ENCODE measurements at places on chromosomes 7 and 10.

DNA sequence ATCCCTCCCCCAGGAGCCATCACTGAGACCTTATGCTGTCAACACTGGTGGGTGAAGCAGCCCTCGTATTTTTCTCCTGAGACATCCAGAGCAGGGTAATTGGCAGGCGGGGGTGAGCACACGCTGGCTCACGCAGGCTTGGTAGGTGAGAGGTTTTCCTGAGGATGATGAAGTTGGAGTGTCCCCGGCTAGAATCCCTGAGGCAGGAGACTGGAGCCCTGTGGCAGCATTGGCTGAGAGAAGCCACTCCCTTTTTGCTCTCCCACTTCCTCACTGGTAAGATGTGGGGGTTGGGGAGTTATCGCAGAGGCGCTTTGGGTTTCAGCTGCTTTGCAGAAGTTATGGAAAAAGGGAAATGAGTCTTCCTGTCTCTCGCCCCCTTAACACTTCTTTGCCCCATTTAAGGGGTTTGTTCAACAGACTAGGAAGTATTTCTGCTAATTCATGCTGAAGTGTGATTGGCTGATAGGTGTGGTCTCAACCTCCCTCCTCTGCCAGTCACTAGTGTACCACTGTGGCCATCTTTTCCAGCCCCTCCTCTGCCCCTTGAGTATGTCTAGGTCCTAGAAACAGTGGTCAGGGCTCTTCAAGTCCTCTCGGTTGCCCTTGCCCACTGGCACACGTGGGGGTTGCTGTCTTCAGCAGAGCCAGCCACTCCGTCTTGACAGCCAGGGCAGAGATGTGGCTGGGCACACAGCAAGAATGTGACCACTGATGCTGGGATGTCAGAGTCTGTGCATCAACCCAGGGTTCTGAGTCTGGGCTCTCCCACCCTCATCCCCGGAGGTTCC is 5.7 kb downstream of the ARPC1B start:
- peaks cover 96% of the 10 kb centered on the region for H3K4me1 ChIP-seq
- no peaks in the 10 kb centered on the region for H3K36me3 ChIP-seq
- no peaks in the 10 kb centered on the region for H3K27me3 ChIP-seq
- peak overlapping the region; percentile 47 for H3K4me3 ChIP-seq
- H3K27ac ChIP-seq = peak overlapping the region; percentile 97

DNA sequence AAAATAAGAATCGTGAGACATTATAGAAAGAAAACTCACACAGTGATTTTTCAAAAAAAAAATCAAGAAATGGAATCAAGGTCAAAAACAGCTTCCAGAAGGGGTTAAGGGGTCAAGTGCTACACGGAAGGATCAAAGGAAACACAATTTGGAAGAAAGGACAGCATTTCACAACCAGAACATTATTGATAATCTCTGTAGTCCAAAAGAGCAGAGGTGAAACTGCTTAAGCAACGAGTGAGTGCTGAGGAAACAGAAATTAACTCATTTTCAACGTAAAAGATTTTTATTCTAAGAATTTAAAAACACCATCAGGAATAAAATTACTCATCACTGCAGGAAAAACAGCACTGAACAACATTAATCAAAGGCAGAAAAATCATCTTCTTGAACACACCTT is 23.5 kb downstream of the MINDY3 start:
- no peak for DNase-seq
- no peak overlapping the region for H3K4me3 ChIP-seq
- peaks cover 16% of the 10 kb centered on the region for H3K36me3 ChIP-seq
- no peaks in the 10 kb centered on the region for H3K4me1 ChIP-seq

DNA sequence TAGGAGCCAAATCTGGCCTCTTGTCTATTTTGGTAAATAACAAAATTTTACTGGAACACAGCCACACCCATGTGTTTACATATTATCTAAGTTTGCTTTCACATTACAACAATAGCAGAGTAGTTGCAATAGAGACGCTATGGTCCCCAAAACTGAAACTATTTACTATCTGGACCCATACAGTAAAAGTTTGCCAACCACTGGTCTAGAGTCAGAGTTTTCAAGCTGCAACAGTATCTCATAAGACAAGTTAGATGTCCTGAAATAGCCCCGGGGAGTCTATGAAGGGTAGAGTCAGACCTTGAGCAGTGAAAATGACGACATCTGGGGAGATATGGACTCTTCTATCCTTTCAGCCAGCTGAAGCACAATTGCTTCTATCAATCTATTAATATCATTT is 74.2 kb downstream of the CTNNA3 start:
- DNase-seq = no peak
- no peaks in the 10 kb centered on the region for H3K36me3 ChIP-seq
- H3K4me3 ChIP-seq = no peak overlapping the region
- H3K27me3 ChIP-seq = no peaks in the 10 kb centered on the region
- H3K27ac ChIP-seq = no peak overlapping the region

DNA sequence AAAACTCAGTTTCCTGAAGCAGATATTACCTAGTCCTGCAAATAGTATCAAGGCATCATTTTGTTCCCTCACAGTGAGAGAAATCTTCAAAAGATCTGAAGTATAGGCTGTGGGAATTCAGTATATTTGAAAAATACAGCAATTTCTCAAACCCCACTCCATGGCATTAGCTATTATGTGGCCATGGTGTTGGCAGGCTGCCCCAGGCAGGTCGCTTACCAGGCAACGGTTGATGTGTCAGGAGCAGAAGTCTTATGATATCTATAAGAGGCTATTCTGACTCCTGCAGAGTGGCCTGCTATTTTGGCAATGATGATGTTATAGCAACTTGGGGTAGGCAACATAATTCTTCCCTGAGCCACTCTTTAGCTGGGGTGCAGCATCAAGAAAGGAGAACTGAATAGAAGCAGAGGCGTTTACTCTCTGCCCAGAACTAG is 187.9 kb downstream of the PLXDC2 start:
- H3K27me3 ChIP-seq = no peaks in the 10 kb centered on the region
- peaks cover 12% of the 10 kb centered on the region for H3K4me1 ChIP-seq
- DNase-seq = peak; percentile 75
- peak overlapping the region; percentile 96 for H3K27ac ChIP-seq

DNA sequence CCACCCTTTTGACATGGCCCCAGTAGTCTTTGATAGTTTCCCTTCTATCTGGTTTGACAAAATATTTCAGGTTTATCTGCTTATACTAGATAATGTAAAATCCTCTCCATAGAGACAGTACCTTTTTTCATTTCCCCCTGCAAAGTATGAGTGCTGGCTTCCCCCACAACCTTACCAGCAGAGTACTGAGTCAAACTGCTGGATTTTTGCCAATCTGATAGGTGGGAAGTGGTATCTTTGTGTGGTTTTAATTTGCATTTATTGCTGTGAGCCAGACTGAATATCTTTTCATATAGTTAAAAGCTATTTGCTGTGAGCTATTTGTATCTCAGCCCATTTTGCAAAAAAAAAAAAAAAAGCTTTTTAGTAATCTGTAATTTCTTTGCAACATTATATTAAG is 32.1 kb upstream of the HECTD2 start:
- no peaks in the 10 kb centered on the region for H3K36me3 ChIP-seq
- H3K4me1 ChIP-seq = no peaks in the 10 kb centered on the region
- no peak for DNase-seq
- no peak overlapping the region for H3K4me3 ChIP-seq
- no peaks in the 10 kb centered on the region for H3K27me3 ChIP-seq

DNA sequence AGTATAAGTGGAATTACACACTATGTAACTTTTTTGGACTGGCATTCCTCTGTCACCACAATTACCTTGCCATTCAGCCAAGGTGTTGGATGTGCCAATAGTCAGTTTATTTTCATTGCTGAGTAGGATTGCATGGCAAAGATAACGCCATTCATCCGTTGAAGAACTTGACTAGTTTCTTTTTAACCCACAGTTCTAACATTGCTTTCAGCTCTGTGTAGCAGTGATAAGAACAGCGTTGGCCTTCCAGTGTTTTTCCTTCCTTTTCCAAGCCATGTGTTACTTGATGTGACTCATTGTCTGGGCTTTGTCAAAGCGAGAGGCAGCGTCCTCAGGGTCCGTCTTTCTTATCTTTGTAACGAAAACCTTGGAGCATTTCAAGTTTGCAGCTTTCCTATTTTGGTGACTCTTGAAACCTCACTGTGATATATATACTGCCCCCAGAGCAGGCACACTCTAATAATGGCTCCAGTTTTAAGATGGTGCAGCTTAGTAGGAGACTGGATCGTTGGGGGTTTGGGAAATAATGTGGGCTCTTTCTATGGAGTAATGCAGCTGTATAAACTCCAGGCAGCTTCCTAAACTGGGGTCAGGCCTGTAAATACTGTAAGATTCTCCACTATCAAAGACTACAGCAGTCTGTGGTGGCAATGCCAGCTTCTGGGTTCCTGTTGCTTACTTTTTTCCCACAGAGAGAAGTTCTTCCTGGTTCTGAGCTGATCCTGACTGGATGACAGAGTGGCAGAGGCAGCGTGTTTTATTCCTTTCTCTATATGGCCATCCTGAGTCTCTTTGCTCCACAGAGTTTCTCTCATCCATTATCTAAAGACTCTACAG is 41.7 kb downstream of the AKR1E2 start:
- no peak for DNase-seq
- H3K4me3 ChIP-seq = no peak overlapping the region
- no peaks in the 10 kb centered on the region for H3K4me1 ChIP-seq

DNA sequence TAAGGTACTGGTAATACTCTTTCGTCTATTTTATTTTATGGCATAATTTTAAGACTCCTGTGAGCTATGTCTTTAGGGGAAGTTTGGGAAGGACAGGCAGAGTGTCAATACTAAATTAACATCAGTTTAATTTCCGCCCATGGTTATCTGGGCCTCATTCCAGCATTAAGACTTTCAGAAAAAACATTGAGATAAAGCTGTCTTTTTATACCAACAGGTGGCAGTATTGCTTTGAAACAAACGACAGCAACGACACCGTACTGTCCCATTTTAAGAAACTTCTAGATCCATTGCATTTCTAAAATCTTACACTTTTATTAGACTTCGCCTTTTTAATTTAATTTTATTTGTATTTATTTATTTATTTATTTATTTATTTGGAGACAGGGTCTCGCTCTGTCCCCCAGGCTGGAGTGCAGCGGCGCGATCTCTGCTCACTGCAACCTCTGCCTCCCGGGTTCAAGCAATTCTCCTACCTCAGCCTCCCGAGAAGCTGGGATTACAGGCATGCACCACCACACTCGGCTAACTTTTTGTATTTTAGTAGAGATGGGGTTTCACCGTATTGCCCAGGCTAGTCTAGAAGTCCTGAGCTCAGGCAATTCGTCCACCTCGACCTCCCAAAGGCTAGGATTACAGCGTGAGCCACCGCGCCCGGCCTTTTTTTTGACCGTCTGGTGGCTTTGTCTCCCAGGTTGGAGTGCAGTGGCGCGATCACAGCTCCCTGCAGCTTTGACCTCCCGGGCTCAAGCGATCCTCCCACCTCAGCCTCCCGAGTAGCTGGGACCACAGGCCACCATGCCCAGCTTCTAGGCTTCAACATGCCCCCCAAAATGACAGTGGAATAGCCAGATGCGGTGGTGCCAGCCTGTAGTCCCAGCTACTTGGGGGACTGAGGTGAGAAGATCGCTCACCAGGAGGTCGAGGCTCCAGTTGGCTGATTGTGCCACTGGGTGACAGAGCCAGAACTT is 78.7 kb upstream of the C1GALT1 start:
- H3K4me3 ChIP-seq = no peak overlapping the region
- DNase-seq = peak; percentile 64
- H3K4me1 ChIP-seq = peaks cover 10% of the 10 kb centered on the region
- H3K27me3 ChIP-seq = no peaks in the 10 kb centered on the region

DNA sequence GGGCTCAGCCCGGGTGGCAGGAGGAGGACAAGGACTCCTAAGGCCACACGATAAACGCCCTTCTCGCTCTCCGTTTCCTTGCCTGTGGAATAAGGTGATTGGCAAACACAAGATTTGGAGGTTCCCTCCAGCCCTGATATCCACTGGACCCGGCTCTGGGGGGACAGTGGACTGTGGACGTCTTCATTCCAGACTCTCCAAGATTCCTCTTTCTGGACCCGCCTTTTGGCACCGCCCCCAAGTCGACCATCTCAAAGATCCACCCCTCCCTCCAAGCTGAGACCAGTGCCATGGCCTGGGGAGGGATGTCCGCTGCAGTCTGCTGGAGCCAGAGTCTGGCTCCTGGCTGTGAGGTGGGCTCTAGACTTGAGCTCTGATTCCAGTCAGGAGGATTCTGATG is 23.6 kb downstream of the ZNF783 start:
- H3K36me3 ChIP-seq = no peaks in the 10 kb centered on the region
- no peak overlapping the region for H3K27ac ChIP-seq
- peak overlapping the region; percentile 81 for H3K4me3 ChIP-seq

DNA sequence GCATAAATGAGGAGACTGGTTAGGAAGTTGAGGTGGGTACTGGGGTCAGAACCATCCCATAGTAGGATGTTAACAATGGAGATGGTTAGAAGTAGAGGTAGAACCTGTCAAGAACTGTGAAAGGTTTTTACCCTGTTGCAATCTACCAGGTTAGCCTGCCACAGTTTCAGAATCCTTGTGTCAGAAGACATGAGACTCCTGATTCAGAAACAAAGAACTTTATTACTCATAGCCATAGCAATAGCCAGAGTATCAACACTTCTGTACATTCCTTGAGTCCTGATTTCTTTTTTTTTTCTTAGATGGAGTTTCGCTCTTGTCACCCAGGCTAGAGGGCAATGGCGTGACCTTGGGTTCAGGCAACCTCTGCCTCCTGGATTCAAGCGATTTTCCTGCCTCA is 200.9 kb downstream of the GRM3 start:
- no peak overlapping the region for H3K4me3 ChIP-seq
- no peak for DNase-seq
- H3K27ac ChIP-seq = no peak overlapping the region
- no peaks in the 10 kb centered on the region for H3K27me3 ChIP-seq
- H3K4me1 ChIP-seq = no peaks in the 10 kb centered on the region
- H3K36me3 ChIP-seq = no peaks in the 10 kb centered on the region

Data from left lung (tissue), 14 donors.